IPS DF 6.9 (cell line): ENCODE measurements at places on chromosomes 4 and X.

- no peak for DNase-seq
These were observed 138.9 kb upstream of the SMIM31 start for GRCh38 chr4:164614999-164615398.

DNA sequence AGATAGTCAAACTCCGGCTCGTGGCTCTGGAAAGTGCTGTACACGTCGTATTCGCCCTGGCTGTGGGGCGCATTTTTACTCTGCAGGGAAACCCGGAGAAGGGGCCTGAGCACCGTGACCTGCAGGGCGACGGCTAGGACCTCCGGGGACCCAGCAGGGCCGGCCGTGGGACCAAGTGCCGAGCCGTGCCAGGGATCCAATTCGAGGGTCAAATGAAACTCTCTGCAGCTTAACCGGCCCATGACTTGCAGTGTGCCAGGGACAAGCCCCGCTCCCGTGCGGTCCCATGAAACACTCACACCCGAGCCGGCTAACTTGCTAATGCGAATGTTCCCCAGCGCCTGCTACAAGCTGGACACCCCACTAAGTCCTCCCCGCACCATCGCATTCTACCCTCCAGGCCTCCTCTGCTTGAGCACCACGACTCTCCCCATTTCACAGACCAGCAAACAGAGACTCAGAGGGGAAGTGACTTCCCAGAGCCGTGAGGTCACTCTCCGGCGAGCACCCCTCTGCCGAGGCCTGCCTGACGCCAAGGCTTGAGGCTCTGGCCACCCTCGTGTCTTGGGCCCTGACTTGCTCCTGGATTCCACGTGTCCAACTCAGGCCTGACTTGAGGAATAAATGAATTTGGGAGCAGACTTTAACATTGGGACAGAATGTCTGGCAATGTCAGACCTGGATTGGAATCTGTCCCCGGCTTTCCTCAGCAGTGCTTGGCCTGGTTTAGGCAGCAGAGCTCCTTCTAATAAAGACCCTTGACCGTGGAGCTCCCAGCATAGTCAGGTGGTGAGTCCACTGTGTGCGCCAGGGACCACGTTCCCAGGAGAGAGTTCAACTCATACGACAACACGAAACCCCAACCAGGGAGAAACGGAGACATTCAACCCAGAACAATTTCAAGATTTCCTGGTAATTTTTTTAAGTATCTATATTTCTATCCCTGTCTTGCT is 93.6 kb downstream of the PPP2R2C start:
- DNase-seq, result no peak

DNA sequence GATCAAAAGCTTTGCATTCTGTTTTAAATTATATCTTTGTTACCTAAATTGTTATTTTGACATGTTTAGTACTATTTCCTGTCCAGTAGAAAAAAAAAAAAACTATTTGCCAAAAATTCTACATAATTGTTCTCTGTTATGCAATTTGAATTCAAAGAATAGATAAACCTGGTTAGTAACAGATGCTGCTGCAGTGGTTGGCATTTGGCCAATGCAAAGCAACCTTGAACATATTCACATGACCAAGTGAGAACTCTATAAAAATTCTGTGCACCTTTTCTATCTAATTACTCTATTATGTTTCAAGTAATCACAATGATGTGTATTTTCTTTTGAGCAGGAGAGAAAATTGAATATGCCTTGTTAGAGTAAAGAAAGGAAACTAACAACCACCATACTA is 1473.4 kb downstream of the RPA4 start:
- DNase-seq, result no peak

- no peak for DNase-seq
These were observed 647 bp downstream of the OPHN1 start for GRCh38 chrX:68432648-68433047.
